ENCODE measurements at places on chromosomes 2 and 18. TPM values are rescaled to one million over a fixed set of nuclear protein-coding genes. Genes with fewer than 3 reads are reported as not detected.

COLEC12 gene
- 79.2 TPM for total RNA-seq

HOXD4 gene
- total RNA-seq: 0.97 TPM

POTEJ gene
- not detected for total RNA-seq

DNA sequence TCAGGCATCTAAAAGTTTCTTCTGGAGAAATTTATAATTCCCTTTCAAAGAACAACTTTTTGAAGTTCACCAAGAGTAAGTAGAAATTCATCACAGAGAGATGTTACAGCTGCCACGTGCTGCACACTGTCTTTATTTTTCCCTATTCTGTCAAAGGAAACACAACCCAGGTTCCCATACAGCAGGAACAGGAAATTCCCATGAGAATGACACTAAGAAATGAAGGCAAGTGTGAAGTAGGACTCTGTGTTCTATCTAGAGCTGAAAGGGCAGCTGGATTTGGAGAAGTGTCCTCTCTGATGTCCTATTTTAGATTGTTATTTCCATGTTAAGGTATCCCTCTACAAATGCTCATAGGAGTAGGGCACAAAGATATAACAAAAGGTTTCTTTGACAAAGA lies 58.8 kb downstream of the PID1 start:
- DNase-seq: no peak

DNA sequence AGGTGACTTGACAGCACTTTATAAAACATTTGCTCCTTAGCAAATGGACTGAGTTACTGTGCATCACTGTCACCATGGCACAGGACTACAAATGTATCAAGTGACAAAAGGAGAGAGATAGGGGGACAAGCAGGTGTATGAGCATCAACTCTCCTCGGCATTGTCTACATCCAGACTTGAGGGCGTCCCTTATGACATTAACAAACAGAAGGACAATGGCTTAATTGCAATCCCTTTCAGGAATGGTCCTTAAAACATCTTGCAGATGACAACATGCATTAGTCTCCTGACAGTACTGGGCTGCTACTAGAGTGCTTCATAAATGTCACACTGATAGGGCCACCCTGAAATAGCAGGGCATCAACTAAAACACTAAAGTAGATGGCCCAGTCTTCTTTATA lies 198.8 kb downstream of the PDE1A start:
- DNase-seq: no peak

DNA sequence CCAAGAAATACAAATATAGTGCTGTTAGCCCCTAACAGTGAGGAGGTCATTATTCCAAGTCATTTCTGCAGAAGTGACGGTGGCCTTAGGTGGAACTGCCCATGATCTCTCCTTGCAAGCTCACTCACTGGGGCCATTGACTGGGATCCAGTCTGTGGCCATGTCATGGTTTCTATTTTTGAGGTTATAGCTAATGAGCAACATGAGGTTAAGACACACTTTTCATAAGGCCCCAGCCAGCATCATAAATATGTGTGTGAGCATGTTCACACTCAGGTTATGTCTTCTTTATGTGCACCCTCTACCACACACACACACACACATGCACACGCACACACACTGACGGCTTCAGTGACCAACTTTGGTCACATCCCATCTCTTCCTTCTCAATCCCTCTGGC lies 484 bp downstream of the AFF3 start:
- no peak for DNase-seq

- DNase-seq: no peak
Measured at GRCh38 chr2:11132036-11132671, 23.1 kb upstream of the SLC66A3 start.

DNA sequence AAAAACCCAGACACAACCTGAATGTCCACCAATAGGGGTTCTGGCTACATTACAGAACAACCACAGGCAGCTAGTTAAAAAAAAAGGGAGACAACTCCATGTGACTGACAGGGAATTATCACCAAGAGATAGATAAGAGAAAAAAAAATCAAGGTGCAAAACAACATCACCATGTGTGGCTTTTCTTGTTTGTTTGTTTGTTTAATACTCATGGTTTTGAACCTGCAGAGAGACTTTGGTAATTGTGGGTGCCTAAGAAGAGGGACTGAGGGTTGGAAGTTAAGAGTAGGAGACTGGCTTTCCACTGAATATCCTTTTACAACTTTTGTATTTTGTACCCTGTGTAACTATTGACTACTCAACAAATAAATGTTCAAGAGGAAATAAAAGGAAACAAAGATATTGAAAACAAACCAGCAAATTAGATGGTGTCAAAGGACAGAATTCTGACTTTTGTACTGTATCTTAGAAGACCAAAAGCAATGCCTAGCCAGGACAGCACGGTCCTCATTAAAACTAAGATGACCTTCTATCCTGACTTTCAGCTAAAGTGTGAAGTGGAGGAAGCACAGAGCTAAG lies 22.5 kb upstream of the DNAJC27 start:
- DNase-seq: no peak

DNA sequence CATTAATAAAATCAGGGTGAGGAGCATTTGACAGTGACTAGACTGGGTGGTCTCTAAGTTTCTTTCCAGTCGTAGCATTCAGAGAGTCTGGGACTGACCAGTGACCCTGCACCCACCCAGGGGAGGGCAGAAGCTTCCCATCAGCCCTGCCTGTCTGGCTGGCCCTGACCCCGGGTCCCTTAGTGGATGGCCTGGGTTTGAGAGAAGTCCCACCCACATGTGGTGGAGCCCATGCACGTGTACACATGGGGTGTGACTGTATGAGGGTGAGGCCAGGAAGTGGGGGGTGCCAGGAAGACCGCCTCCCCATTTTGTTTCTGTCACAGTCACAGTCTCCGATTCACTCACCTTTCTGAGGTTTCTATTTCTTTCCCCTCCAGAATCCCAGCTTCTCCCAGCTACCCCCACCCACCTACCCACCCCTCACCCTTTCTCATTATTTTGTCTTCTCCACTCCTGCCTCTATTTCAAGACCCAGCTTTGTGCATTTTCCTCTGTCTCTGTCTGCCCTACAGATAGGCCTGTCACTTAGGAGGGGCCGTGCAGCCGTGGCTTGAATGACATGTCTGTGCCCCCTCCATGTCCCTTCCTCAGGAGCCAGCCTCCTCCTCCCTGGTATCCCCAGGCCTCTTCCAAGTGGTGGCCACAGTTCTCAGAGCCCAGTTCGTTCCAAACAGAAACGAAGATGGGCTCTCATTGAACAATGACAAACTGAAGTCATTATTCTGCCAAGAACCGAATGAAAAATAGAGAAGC lies 13.6 kb downstream of the CIB4 start:
- DNase-seq: peak; percentile 20

GRCh38 chr2:67130531-67131256 lies 266.4 kb upstream of the ETAA1 start:
- DNase-seq: no peak

DNA sequence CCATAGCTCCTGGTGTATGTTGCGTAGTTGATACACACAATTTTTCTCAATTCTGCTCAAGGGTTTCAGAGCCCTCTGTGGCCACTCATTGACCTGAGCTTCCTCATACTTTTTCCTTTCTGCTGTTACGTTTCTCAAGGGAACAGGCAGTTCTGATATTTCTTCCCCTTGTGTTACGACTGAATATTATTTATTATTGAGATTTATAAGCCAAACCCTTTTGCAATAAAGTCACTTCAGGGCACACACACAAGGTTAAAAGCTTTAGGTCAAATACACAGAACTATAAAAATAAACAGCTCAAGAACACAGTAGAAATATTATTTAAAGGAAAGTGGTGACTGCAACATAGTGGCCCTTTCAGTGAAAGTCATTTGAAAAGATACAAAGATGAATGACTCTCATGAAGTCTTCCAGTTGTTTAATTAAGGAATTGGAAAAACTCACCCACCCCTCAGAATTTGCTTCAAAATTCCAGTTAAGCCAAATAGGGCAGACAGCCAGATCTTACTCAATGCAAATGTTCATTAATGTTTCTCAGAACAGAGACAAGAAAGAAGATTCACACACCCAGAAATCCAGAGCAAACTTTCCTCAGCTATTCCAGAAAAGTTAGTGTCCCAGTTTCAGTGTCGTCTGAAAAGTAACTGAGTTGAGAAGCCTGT lies 179.7 kb downstream of the TRIB2 start:
- no peak for DNase-seq

DNA sequence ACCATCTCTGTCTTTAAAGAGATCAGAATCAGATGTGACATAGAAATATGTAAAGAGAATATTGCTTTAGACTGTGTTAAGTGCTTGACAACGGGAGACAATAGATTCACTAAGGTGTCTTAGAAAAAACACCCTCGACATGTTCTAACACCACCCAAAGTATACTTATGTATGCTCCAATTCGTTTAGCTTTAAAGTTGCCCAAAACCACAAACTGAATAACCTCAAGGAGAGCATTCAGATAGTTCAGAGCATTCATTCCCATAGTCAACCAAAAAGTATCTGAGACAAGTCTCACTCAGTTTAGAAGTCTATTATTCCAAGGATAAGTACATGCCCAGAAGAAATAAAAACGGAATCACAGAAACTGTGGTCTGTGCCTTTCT lies 96.4 kb downstream of the KYNU start:
- no peak for DNase-seq
